ENCODE measurements at places on chromosomes 7 and 10.

DNA sequence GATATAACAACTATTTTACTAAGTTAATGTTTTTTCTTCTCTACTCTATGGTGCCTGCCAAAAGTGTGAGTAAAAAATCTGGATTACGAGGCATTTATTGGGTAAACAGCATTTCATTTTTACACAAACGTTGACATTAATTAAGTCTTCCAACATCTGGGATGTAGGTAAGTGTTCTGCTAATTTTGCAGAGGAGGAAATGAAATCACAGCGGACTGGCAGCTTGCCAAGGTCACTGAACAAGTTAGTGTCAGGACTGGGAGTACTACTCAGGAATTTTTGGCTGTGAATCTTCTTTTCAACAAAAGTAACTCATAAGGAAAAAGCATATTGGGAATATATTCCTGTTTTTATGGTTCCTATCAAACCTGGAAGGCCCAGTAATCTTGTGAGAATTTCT is 612.1 kb upstream of the FZD8 start:
- DNase-seq, result peak; percentile 69

GRCh38 chr10:37762287-37762686 is 95.1 kb downstream of the ZNF248 start:
- no peak for DNase-seq

- DNase-seq, result no peak
Observed at GRCh38 chr7:123972045-123972444, 47.0 kb downstream of the SPAM1 start.

DNA sequence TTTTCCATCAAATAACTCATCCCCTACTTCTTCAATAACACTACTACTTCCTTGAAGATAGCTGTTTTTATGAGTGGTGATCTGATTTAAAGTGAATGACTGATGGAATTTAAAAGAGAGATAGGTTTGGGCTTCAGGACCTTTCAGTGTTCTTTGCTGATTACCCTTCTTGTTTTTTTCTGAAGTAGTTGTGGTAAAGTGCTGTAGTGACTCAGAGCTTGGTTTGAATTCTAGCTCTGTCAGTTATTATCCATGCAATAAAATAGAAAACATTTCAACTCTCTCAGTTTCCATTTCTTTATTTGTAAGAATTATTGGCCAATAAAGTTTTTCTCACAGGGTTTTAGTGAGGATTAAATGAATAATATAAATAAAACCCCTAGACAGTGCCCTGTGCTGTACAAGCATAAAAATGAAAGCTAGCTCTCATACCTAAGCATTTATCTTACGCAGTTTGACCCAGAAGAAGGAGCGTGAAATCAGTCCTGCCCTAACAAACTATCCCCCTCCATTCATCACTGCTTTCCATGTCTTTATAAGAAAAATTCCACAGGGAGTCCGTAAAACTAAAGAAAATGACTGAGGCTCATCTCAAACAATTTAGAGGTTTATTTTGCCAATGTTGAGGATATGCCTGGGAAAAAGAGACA is 25.1 kb upstream of the AKAP9 start:
- DNase-seq, result no peak

- DNase-seq, result no peak
Observed at GRCh38 chr10:92734301-92734700, 44.5 kb downstream of the HHEX start.

DNA sequence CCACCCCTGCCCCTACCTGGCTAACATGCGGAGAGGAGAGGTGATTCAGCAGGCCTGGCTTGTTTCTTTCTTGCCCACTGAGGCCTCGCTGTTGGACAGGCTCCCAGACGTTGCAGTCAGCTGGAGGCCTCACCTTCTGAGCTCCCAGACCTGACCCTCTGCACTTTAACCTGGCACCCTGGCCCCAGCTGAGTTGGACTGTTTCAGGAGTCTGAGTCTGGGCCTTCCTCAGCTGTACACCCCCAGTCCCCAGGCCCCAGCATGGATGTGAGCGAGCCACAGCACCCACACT is 35.0 kb downstream of the UNC5B start:
- no peak for DNase-seq

DNA sequence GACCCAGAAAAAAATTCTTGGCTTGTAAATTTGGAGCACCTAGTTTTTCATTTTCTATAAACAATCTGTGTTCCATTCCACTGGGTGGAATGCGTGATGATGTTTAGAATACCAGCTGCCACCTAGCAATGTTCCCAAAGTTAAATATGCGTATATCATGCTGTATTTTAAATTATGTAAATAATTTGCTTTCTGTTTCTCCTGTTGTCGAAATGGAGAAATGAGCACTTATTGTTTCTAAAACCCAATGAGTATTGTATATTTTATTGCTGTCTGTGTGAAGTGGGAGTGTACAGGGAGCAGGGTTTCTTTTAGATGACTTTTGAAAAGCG is 49.4 kb upstream of the CELF2 start:
- no peak for DNase-seq

DNA sequence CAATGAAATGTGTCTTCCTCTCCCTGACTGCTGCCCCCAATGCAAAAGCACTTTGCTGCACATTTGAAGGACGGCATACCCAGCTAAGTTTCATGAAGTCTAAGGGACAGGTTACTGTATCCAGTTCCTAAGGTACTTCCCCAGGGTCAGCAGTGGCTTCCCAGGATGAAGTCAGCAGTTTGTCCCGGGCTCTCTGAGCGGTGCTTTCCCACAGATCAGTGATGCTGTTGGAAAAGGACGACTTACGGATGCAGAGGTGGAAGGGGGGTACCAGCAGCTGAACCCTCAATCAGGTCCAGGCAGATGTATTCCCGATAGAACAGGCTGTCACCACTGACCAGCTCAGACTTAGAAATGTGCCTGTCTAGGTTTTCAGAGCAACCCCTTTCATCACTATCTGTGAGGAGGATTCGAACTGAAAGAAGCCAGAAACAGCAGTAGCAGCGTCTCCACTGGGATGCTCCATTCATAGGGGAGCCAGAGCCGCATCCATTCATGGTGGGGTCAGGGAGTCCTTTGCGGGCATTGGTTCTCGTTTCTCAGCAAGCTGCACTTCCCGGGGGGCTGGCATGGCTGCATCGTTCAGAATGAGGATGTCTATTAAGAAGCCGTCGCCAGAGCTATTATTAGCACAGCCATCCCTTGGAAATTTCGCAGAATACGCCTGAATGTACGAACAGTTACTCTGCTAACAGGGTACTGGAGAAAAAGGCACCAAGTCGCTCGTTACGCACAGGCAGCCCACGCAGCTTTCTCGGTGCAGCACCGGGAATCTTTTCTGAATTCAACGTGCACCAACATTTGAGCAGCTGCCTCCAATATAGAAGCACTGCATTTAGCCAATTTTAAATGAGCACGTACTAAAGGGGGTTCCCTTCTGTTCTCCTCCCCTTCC is 303.7 kb downstream of the PRPF18 start:
- DNase-seq, result peak; percentile 26

GRCh38 chr10:70492786-70493659 is 14.5 kb downstream of the PALD1 start:
- no peak for DNase-seq

DNA sequence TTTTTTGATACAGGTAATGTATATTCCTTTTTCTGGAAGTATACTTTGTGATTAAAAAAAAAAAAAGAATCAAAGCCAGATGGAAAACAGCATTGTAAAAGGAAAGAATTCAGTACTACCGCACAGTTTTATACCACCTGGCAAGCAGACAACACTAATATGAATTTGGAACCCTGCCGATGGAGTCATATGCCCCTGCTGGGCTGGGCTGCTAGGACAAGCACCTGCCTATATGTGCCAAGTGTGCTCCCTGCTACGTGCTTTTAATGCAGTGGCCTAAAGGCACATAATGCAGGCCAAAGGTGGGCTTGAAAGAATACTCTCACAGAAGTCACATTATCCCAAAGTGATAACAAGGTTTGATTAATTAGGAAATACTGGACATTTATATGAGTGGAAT is 29.8 kb upstream of the WAC start:
- no peak for DNase-seq

GRCh38 chr7:129047761-129048160 is 7.2 kb downstream of the TNPO3 start:
- no peak for DNase-seq

- DNase-seq, result no peak
Observed at GRCh38 chr7:137996871-137997270, 5.0 kb downstream of the CREB3L2 start.

DNA sequence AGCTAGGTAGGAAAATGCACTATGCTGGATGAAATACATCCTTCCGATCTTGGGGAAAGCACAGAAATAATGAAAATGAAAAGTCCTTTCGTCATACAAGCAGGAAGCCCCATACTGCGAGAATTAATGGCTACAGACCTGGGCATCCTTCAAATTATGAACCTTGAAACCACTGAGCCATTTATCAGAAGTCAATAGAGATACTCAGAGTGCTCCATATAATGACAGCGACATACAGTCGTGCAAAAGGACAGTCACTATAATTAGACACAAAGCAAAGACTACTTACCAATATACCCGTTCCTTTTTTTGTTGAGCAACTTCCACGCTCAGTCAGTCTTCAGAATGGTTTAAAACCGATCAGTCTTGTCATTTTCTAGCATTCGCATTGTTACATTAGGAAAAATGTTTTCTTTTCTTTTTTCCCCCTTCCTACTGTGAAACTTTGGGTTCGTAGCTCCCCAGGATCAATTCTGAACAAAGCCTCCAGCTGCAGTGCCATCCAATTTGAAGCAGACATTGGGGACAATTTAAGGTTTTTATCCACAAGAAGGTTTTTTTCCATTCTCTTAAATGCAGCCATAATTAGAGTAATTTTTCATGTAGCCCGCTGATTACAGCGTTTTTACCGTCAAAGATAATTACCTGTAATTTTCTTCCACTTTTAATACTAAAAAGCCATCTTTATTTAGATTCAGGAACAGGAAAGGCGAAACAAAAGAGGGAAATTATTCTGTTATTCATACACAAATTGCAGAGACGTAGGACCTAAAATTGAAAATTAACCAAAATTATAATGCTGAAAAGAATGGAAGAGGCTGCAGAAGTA is 6.4 kb downstream of the DLX6 start:
- DNase-seq, result no peak

DNA sequence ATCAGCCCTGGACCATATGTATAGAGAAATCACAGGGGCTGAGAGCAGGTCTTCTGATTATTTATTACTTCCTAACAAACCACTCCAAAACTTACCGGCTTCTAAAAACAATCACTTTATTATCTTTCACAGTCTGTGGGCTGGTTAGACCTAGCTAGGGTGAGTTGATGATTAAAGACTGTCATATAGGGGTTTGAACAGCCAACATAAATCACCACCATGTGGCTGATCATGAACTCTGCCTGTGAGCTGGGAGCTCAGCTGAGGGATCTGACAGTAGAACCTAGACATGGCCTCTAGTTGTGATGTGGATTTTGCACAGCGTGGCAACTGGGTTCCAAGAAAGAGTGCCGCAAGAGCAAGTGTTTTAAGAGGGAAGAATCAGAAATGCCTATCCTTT is 305.4 kb downstream of the CSTF2T start:
- DNase-seq, result no peak

GRCh38 chr10:119341459-119342301 is 134.3 kb downstream of the GRK5 start:
- DNase-seq, result no peak

- DNase-seq, result no peak
Observed at GRCh38 chr7:35576031-35576573, 118.8 kb downstream of the HERPUD2 start.

DNA sequence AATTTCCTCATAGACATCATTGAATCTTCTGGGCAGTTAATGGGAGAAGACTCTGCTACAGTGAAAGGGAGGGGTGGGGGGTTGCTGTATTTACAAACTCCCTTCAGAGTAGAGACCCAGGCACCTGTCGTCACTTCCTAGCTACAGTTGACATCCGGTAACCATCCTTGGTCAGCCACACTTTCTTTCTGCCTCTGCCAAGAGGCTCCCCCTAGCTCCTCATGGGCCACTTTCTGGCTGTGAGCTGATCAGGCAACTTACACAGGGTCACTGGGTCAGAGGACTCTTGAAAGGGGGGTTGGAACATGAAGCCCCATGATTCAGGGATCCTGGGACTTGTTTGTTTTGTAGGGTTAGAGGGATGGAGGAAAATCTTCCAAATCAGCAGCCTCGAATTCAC is 1.2 kb downstream of the TECPR1 start:
- no peak for DNase-seq

GRCh38 chr10:60384708-60385398 is 4.8 kb downstream of the ANK3 start:
- peak; percentile 98 for DNase-seq

GRCh38 chr10:106716381-106716780 is 448.1 kb downstream of the SORCS1 start:
- no peak for DNase-seq

DNA sequence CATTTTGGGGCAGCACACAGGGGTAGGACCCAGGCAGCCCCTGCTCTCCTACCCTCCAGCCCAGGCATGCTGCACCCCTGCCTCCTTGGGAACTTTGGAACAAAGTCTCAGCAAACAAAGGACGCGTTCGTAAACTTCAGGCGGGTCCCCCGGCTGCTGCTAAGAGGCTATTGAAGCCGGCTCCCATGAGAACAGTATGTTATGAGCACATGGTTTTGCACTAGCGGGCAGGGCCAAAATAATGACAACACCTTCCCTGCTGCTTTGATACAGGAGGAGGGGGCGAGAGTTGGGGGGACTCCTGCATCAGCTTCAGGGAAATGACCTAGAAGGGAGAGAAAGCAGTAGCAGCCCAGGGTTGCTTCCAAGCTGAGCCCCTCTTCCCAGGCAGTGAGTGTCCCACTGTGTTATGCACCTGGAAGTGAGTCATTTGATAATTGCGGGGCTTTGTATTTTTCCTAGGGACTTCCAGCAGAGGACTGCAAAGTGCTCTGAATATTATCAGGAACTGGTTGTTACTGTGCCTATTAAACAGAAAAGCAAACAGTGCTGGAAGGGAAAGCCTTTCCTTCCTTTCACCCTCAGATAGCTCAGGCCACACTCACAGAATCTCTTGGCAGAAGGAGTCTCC is 6.9 kb downstream of the ITPRIP start:
- no peak for DNase-seq

DNA sequence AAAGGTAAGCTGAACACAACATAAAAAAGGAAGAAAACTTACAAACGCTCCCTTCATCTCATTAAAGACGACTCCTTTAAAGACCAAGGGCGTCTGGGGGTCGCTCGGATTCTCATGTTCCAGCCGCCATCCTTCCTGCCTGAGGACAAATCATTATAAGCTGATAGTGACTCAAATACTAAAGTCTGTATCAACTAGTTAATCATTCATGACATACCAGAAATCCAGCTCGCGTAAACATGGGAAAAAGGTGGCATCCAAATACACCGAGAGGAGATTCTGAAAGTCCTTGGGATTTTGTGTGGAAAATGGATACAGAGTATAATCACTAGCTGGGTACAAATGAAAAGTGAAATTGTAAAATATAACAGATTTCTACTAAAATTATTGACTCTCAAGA is 7.4 kb downstream of the PITRM1 start:
- no peak for DNase-seq

Measured in skeletal muscle cell (primary cell).